Fibroblast of skin of abdomen (primary cell): ENCODE measurements at places on chromosomes 13 and 19.

- DNase-seq: peak; percentile 75
Observed at GRCh38 chr13:98214008-98214643, 37.1 kb upstream of the RNF113B start.

GRCh38 chr13:83819611-83820010 is 62.7 kb downstream of the SLITRK1 start:
- no peak for DNase-seq

DNA sequence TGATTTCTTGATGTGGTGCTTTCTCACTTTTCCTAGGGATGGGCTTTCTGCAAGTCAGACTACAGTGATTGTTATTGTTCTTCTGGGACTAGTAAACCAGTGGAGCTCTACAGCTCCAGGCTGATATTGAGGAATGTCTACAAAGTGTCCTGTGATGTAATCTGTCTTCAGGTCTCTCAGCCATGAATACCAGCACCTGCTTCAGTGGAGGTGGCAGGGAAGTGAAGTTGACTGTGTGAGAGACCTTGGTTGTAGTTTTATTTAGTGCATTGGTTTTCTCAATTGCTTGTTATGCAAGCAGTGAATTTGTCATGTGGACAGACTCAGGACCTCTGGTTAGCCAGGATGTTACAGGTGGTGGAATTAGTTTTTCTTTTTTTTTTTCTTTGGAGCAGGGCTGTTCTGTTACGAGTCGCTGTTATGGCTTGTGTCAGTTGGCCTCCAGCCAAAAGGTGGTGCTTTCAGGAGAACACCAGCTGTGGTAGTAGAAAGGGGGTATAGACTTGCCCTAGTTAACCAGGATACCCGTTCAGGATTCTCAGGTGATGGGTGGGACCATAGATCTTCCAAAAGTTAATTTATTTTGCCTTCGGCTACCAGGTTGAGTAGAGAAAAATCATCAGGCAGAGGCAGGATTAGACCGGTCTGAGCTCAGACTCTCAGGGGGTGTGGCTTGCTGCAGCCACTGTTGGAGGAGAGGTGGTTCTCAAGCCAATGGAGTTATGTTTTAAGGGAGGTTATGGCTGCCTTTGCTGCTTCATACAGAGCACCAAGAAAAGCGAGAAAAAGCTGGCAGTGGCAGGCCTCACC is 11.9 kb upstream of the ZNF675 start:
- no peak for DNase-seq

DNA sequence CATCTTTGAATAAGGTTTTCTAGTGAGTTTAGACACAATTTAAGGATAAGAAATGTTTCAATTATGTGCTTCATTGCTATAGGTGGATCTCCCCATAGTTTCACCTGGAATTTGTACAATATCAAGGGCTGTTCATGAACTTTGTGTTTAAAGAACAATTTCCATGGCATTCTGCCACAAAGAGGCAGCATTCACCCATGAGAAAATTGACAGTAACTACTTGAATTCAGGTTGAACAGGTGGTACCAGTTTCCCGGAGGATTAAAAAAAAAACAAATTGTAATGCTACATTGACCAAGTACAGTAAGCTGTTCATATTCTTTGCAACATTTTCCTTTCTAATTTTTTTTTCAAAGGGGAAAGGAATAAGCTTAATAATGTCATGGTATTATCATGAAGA is 9.1 kb downstream of the SLITRK5 start:
- DNase-seq: no peak

- no peak for DNase-seq
Observed at GRCh38 chr13:71605744-71606143, 261.3 kb downstream of the DACH1 start.

DNA sequence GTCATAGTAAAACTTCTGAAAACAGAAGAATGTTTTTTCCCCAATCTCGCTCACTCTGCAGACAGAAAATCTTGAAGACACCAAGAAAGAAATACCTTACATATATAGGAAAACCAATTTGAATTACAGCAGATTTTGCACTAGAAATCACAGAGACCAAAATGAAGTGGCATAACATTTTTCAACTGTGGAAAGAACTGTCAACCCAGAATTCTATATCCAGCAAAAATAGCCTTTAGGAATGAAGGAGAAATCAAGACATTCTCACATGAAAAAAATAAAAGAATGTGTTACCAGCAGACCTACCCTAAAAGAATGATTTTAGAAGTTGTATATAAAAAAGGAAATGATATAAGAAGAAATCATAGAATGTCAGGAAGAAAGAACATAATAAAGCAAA is 28.7 kb downstream of the CCDC122 start:
- no peak for DNase-seq

DNA sequence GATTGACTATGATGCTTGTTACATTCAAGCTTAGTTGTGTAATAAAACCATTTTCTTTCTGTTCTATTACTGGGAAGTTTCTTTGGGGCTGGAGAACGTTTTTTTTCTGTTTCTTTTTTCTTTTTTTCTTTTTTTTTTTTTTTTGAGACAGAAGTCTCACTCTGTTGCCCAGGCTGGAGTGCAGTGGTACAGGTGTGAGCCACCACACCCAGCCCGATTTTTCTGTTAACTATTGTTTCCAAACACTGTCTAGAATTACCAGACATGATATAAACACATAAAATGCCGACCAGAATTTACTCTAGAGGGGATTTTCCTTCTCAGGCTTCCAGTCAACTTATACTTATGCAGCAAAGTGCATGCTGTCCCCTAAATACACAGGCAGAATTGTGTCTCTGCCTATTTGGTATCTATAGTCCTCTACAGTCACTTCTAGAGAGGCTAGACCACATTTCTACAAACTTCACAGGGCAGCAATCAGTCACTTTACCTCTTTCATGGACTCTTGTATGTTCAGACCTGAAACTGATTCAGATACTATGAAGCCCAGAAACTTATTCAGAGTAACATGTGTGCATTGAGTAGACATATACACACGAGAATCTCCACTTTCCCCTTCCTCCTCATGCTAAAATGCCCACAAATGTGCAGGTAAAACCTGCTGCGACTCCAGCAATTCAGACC is 121.2 kb downstream of the ZNF737 start:
- DNase-seq: no peak

DNA sequence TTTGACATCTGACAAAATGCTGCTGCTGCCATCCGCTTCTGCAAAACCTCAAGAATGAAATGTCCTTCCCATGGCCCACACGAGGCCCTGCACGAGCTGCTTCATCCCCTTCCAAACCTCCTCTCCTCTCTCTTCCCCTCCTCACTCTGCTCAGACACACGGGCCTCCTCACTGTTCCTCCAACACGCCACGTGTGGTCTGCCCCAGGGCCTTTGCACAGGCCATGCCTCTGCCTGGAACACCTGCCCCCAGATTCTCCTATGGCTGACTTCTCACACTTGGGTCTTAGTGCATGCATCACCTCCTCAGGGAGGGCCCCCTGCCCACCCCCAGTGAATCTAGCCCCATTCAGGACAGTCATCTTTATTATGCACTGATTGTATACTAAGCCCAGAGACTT is 15.9 kb downstream of the NRTN start:
- no peak for DNase-seq

- no peak for DNase-seq
Observed at GRCh38 chr19:38654628-38655055, 7.2 kb downstream of the ACTN4 start.

DNA sequence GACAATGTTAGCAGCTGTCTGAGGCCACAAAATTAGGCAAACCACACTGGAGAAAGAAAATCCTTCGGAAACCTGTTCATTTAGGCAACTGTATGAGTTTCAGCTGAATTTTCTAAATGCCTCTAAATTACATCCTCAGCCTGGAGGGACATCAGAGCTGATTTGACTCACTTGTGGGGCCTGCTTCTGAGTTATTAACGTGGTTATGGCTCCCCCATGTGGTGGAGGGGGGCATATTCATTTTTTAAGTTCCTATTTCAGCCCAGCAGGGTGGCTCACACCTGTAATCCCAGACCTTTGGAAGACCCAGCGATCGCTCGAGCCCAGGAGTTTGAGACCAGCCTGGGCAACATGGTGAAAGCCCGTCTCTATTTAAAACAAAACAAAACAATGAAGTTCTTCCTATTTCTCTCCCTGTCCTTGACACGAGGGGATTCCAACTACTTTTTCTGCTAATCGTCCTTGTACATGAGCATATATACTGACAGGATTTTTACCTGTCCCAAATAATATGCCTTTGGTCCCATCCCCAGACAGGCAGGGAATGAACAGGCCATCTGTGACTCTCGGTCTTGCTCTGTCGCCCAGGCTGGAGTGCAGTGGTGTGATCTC is 31.5 kb upstream of the HIF3A start:
- peak; percentile 82 for DNase-seq

- no peak for DNase-seq
Observed at GRCh38 chr19:41997851-41998229, 3.8 kb upstream of the ATP1A3 start.

GRCh38 chr19:612941-613340 is 20.4 kb downstream of the POLRMT start:
- no peak for DNase-seq

DNA sequence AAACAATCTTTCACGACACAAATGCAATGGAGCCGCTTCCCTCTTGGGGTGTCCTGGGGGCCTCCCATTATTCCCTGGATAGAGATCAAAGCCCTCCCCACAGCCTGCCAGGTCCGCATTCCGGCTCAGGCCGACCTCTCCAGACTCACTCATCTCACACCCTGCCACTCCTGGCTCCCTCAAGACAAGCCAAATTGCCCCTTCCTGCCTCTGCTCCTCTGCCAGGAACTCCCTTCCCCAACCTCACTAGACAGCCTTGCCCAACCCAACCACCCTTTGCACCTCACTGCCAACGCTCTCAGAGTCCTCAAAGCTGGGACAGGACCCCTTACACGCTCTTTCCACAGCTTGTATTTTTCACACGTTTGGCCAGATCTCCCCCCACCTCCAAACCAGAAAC is 1.5 kb downstream of the ABHD17A start:
- no peak for DNase-seq

GRCh38 chr19:16330368-16330801 is 5.8 kb downstream of the KLF2 start:
- peak; percentile 74 for DNase-seq

- no peak for DNase-seq
Observed at GRCh38 chr13:78971355-78972025, 312.5 kb upstream of the OBI1 start.

DNA sequence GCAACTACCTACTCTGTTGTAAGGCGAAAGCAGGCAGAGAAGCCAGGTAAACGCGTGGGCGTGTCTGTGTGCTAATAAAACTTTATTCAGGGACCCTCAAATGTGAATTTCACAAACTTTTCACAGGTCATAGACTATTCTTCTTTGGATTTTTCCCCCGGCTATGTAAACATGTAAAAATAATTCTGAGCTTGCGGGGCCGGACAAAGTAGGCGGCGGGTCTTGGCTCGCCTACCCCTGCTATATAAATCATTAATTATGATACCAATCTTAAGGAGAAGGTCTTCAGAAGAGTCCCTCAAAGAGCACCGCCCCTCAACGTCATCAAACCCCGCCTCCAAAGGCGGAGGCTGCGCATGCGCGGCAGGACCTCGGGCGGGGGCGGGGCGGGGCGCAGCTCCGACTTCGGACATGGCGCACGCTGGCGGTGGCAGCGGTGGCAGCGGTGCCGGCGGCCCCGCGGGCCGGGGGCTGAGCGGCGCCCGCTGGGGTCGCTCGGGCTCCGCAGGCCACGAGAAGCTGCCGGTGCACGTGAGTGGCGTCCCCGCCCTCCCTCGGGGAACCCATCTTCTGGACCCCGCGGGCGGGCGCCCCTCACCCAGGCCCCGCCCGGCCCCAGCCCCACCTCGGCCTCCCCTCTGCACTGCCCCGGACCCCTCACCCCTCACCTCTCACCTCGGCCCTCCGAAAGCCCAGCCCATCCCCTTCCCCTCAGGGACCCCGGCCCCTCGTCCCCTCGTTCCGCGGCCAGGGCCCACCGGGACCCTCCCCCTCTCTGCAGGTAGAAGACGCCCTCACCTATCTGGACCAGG is at the start of gene SIN3B:
SIN3B (plus strand) TSS at position 389 of the 812 bp plus-strand sequence; CDS start at position 412, 23 bp downstream.
- peak; percentile 89 for DNase-seq

DNA sequence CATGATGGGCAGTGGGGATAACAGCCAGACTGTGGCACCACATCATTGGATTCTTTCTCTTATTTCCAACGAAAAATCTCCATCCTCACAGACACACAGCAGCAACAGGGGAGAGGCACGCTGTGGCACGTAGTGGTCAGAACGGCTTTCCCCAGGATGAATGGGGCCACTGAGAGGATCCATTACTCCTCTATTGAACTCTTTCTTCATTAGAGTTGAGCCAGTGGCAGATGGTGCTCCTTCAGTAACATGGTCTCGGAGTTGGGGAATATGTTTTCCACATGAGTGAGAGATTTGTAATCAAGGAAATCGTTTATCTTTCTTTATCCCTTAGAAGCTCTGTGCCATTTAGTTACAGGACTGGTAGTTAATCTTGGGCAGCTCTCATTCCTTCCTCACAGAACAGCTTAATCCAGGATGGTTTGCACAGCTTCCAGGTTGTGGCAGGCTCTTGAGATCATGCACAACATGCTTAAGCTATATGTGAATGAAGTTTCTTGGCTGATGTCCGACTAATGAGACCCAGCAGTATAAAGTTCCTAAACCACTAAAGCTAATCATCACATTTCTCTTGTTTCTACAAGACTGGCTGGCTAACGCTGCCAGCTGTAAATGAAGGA is 180.5 kb upstream of the SLC10A2 start:
- peak; percentile 2 for DNase-seq

- no peak for DNase-seq
Observed at GRCh38 chr13:32647926-32648325, 61.7 kb downstream of the PDS5B start.

DNA sequence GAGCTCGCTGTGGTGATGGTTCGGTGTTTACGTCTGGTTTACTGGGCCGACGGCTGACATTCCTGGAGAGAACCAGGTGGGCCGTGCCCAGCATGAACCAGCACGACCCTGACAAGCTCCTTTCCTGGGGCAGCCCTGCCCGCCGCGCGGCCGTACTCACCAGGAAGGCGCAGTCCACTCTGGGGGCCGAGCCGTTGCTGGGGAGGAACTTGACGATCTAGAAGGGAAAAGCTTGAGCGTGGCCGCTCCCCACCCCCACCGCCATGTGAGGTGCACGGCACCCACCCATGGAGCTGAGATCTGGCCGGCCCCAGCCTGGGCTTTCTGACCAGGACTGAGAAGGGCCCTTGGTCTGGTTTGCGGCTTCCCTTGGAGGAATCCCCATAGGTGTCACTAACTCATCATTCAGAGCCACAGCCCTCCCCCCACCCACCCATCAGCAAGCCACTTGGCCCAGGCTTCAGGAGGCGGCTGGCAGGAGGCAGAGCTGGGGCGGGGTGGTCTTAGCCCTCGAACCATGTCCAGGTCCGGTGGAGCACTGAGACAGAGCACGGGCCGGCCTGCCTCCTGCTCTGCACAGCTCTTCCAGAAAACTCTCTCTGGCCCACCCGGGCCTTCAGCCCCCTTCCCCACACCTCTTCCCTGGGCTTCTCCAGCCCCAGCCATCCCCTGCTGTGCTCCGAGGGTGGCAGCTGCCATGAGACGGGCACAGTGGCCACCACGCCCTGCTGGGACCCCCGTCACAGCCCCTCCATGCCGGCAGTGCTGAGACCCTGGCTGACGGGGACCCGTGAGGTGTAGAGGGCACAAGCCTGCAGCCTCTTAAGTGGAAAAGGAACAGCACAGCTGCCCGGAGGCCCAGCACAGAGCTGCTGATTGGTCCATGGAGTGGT is 6.2 kb downstream of the ATP4B start:
- DNase-seq: no peak

- DNase-seq: no peak
Observed at GRCh38 chr13:24737042-24737441, 26.9 kb upstream of the RNF17 start.

GRCh38 chr19:56301155-56301554 is 13.5 kb downstream of the ZSCAN5A start:
- no peak for DNase-seq
